ENCODE measurements at places on chromosomes 11 and 22. TPM values are rescaled to one million over a fixed set of nuclear protein-coding genes. Genes with fewer than 3 reads are reported as not detected.

LARGE2 gene
- not detected for total RNA-seq

MOV10L1 gene
- total RNA-seq, result 6.7 TPM

NF2 gene
- 123 TPM for total RNA-seq

OR4D5 gene
- not detected for total RNA-seq

OR51E1 gene
- total RNA-seq, result not detected

FAM168A gene
- total RNA-seq, result 8.1 TPM

PANX2 gene
- total RNA-seq, result 0.39 TPM

ZBTB44 gene
- 11.7 TPM for total RNA-seq

SLC22A8 gene
- not detected for total RNA-seq

SYCE3 gene
- not detected for total RNA-seq

Measured in mammary microvascular endothelial cell (primary cell).